ENCODE measurements at places on chromosomes 12 and 14. TPM values are rescaled to one million over a fixed set of nuclear protein-coding genes. Genes with fewer than 3 reads are reported as not detected.

The MTA1 gene
- 115 TPM for total RNA-seq

The NRXN3 gene
- not detected for total RNA-seq

The MGP gene
- total RNA-seq: not detected

The PRPH gene
- not detected for total RNA-seq

The CCDC184 gene
- 0.18 TPM for total RNA-seq

The PRICKLE1 gene
- 4.5 TPM for total RNA-seq

The E2F7 gene
- total RNA-seq: 0.95 TPM

The PRH1 gene
- total RNA-seq: 27.6 TPM
